HuH-7.5 (cell line): ENCODE measurements at places on chromosomes 7 and 10.

- no peak for DNase-seq
Observed at GRCh38 chr10:97173036-97173435, 12.7 kb downstream of the SLIT1 start.

GRCh38 chr7:17902599-17902998 is 37.7 kb downstream of the SNX13 start:
- DNase-seq: no peak

- DNase-seq: no peak
Observed at GRCh38 chr7:111933609-111934008, 272.6 kb downstream of the DOCK4 start.

DNA sequence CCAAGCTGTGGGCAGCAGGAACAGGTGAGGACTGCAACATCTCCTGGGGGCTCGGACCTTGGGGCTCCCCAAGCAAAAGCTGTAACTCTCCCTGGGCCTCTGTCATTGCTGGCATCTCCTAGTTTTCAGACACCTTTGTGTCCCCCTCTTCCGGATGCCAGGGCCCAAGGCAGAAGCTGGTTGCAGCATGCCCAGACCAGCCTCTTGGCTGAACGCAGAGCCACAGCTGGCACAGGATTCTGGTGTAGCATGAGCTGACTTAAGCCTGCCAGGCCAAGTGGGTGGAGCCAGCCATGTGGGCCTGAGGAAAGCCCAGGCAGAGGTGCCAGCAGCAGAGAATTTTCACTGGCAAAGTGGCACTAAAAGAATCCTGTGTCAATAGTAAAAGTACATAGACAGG is 43.5 kb downstream of the ZWINT start:
- no peak for DNase-seq

DNA sequence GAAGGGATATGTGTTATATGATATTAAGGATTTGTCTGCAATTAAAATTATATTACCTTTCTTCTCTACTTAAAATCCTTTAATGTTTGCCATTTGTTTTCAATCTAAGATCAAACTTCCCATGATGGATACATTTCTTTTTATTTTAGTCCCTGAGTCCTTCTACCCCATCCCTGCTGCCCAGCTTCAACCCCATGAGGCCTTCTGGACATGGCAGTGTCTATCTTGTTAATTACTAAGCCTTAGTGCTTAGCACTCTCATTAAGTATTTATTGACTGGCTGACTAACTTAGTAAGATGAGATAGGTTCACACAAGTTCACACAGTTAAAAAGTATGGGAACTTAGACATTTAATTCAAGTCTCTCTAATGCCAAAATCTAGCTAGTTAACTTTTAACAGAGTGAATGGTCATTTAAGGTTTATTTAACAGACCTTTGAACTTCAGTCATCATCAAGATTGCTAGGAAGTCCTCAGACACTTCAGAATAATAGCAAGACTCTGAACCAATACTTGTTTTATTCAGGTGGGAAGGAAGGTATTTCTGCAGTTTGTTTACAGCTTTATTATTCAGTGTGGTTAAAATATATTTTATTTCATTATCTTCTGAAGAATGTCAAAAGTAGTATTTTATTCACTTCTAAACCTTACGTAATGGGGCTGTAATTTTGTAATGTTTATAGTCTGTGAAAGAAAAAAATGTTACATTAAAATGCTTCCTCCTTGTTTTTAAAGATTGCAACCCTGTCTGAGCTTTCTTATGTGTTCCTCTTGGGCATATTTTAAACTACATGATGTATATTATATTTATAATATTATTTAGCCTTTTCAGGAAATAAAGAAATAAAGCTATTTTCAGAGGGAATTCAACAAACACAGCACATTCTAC is 848.9 kb downstream of the REEP3 start:
- DNase-seq: no peak

DNA sequence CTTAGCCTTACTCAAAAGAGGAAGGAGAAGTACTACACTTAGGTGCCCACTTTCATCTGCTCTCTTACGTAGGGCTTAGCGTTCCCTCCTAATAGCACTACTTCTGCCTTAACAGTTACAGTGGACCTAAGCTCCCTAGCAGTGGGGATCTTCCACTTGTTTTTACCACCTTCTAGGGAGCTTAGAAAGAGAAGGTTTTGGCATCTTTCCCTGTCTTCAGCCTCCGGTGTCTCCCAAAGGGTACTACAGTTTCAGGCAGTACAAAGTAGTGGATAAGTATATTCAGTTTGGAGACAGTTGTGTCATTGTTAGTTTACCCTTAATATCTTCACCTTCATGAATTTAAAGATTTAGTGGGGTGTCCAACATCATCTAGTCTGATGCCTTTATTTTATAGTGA is 14.6 kb downstream of the CHRM2 start:
- DNase-seq: no peak

DNA sequence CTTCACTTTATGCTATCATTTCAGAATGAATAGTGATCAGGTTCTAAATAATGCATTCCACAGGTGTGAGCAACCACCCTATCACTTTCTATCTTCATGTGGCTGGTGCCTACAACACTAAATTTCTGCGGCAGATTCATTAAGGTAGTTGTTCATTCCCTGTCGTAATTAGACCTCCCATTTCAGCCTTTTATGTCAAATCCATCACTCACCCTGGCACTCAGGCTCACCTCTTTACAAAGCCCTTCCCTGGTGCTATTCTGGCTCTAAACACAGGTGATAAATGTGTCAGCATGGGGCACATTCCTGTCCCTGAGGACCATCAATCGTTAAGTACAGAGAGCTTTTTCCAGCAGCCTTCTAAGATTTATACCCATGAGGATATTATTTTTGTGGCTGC is 300.0 kb upstream of the C7orf33 start:
- DNase-seq: no peak
